ENCODE measurements at places on chromosomes 12 and 14.
A peak's percentile ranks its signal among the peaks of the same experiment; 100 is the strongest.

DNA sequence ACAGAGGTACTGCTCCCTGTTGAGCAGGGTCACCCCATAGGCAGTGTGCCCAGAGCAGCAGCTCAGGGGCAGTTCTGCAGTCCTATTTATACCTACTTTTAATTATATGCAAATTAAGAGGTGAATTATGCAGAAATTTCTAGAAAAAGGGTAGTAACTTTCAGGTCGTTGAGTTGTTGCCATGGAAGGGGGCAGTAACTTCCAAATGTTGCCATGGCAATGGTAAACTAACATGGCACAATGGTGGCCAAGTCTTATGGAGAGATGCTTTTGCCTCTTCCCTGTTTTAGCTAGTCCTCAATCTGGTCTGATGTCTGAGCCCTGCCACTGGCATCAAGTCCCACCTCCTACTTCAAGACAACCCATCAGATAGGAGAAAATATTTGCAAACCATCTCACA, 30.4 kb upstream of the P2RX7 start:
- no peak for DNase-seq

DNA sequence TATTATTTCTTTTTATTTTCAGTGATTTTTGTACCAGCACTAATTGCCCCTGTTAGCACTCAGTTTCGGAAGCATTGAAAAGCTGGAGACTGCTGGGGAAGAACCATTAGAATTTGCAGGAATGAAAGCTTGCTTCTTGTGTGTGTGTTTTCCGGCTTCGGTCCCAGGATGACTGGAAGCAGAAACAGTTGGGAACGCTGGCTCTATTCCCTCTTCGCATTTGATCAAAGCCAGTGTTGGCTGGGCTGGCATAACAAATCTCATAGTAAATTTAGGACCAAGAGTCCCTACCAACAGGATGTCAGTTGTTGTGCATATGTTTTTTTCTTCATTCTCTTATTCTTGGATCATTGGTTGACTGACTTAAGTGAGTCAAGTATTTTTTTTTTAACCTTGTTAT, 53.6 kb upstream of the TRAF3 start:
- no peak for DNase-seq

DNA sequence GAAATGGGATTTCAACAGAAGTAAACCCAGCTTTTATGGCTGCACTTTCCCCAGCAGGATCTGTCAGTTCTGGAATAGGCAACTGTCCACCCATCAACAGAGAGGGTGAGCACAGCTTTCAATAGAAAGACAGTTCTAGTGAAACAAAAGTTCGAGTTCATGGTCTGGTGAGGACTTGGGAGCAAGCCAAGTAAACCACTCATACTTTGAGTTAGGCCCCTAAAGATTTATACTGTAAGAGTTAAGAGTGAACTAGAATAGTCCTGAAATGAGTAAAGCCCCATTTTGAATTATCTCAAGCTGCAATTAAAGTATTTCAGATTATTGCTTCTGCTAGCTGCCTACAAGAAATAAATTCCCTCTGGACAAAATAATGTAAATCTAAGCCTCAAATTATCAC, 82.6 kb downstream of the METTL25 start:
- DNase-seq: no peak

DNA sequence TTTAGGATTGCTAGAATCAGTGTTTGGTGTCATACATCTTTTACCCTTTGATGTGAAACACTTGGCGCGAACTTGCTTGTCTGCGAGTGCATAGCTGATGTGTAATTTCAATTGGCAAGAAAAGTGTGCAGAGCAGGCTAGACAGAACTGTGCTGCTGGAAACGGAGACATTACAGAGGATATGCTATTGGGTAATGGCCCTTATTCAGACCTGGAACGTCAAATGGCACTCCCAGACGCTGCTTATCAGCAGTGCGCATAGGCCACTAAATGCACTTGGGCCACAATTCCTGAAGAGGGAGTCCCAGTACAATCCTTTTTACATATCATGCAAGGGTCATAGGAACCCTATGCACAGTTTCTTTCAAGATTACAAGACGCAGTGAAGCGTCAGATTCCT, 15.7 kb upstream of the SLC10A1 start:
- no peak for DNase-seq

- no peak for DNase-seq
These were observed 43.0 kb downstream of the NCOR2 start for GRCh38 chr12:124524231-124524925.

DNA sequence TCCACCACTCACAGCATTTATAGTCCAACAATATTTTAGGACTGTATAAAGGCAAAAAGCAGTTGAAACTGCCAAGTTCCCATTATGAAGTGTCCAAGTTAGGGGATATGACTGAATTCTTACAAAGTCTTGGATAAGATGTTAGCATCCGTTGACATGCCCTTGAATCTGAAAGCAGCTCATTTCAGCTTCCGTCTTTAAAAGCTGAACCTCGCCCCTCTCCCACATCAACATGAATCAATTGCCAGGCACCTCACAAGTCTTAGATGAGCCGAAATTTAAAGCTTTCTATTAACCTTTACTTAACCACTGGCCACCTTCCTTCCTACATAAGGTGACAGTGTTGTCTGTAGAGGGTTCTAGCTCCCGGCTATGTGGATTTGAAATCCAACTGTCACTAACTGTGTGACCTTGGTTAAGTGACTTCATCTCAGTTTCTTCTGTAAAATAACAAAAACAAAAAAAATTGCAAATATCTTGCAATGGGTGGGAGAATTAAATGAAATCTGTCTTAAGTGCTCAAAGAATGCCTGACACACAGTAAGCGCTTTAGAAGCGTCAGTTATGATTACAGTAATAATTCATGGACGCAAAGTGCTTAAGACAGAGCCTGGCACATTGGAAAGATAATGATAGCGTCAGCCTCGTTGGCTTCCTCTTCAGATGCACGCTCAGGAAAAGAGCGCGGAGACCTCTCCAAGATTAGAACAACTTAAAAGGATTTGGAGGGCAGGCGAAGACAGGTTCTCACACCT, 1.2 kb downstream of the PPP1CC start:
- DNase-seq: no peak

GRCh38 chr12:106487664-106488063, 95.1 kb upstream of the RFX4 start:
- no peak for DNase-seq

DNA sequence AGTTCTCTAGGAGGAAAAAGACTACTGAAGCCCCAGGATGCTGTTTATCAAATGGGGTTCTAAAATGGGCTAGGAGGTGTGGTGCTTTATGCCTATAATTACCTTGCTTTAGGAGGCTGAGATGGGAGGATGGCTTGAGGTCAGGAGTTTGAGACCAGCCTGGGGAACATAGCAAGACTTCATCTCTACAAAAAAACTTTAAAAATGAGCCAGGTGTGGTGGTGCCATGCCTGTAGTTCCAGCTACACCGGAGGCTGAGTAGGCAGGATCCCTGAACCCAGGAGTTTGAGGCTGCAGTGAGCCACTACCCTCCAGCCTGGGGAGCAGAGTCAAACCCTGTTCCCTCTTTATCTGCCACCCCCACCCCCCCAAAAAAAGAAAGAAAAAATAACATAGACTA, 23.3 kb upstream of the SLC2A3 start:
- no peak for DNase-seq

GRCh38 chr12:57262126-57262822, 11.3 kb upstream of the STAC3 start:
- DNase-seq: no peak

- DNase-seq: no peak
These were observed 404.9 kb downstream of the FLRT2 start for GRCh38 chr14:85934886-85935254.

GRCh38 chr12:48454667-48455066, 17.7 kb upstream of the ANP32D start:
- DNase-seq: no peak

- DNase-seq: no peak
These were observed 18.9 kb upstream of the GPR132 start for GRCh38 chr14:105083926-105084685.

DNA sequence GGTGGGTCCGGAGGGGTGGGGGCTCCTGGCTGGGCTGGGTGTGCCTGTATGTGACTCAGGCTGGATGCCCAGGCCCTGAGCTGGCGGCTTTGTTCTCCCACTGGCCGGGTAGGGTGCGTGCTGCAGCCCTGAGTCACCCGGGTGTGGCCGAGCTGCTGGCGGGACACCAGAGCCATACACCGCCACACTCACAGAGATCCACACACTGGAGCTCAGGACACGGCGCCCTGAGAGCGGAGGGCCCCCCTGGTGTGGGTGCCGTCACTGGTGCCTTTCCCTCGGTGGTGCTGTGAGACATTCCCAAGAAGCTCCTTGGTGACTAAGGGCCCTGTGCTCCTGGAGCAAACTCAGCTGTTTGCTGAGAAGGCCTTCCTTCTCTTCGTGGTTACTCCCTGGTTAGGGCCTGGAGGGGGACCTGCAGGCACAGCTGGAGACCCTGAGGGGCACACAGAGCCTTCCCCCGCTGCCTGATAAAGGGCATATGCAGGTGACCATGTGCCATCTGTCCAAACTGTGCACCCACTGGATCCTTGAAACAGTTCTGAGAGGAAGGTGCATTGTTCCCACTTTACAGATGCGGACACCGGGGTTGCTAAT, 44.3 kb downstream of the KRT80 start:
- DNase-seq: peak; percentile 93

DNA sequence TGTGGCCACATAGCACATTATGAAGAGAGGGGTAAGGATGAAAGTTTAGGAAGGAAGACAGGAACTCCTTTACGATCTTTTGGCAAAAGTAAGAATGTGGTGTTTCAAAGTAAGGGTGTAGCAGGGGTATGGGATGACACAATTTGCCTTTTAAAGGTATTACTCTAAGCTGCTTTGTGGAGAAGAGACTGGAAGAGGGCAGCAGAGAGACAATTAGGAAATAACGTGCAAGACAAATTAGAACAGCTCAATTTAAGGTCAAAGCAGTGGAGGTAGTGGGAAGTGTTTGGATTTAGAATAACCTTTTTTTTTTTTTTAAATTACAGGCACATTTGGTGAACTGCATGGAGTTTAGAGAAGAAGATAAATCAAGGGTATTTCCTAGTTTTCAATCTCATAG, 342.6 kb downstream of the NOVA1 start:
- DNase-seq: no peak

- DNase-seq: no peak
These were observed 27.7 kb upstream of the JDP2 start for GRCh38 chr14:75399843-75400775.

DNA sequence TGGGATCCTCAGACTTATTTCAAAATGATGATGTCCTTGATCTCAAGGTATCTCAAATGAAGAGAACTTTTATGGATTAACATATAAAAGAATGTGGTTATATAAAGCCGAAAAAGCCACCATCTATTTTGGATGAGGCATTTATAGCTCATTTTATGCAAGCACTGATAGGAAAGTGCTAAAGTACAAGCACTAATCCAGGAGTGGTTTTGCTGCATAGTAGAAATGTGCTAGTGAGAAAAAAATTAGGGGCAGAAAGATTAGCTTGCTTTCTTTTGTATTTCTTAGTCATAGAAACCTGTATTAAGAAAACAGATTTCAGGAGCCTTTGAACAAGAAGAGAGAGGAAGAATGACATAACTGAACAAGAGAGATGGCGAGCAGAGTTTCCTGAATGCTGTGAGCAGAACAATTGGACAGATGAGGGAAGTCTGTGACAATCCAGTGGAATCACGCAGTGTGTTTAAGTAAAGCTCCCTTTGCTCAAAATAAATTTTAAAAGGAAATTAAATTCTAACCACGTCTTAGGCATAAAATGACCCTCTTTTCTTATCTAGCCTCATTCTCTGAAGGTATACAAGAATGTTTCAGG, 238.2 kb upstream of the NOVA1 start:
- DNase-seq: no peak

- DNase-seq: no peak
These were observed 57.5 kb downstream of the FRS2 start for GRCh38 chr12:69527506-69528272.

DNA sequence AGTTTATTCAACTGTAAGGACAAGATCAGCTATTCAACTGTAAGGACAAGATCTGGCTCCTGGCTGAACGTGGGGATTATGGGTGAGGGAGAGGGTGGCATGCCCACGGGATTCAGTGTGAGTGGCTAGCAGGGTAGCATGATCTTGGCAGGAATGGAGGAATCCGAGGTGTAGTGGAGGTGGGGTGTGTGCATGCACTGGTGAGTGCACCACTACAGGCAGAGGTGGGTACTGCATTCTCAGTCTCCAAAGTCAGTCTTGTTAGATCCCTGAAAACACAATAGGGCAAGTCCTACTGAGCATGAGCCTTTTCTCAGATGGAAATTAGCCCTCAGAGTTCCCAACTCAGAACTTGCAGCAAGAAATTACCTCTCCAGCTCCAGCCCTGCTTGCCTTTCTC, 32.2 kb upstream of the DCD start:
- DNase-seq: no peak

DNA sequence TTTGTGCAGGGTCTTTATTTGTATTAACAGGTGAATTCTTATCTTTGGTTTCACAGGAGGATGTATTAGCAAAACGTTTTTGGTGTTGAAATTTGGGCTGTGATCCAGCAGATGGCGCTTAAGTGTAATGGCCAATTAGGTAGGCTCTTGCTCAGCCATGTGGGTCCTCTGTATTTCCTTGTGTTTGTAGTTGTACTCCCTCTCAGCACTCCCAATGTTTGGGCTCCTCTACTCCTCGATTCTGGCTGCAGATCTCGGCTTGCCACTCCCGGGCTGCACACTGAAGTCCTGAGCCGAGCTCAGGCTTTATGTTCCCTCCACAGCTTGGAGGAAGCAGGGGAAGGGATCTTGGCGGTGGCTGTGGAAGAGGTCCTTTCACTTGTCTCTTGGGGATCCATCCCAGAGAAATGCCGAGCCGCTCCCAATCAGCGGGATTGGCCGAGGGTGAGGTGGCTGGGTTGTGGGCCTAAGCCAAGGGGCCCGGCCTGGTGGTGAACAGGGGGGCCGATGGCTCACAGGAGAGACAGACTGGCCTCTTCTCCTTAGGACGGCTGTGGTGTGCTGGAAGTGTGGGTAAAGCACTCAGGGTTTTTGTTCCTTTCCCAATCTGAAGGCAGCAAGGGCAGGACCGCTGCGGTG, 133.7 kb downstream of the AEBP2 start:
- no peak for DNase-seq

DNA sequence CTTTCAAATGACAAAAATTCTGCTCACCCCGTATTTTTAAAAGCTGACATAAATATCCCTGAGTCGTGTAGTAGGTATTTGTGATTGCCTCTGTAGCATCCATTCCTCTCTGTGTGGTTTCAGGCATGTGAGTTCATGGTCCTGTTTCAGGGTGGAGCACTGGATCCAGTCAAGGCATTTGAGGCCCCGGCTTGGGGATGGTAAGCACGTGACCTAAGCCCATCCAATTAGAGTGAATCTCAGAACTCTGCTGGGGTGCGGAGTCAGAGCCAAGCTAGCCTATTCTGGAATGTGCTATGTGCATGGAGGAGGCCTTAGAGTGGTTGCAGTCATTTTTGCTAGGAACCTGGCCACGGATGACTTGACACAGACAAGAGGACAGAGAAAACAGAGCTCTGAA, 4.3 kb upstream of the CSRP2 start:
- DNase-seq: no peak

- DNase-seq: no peak
These were observed 78.6 kb upstream of the PLEKHG7 start for GRCh38 chr12:92624236-92624635.

DNA sequence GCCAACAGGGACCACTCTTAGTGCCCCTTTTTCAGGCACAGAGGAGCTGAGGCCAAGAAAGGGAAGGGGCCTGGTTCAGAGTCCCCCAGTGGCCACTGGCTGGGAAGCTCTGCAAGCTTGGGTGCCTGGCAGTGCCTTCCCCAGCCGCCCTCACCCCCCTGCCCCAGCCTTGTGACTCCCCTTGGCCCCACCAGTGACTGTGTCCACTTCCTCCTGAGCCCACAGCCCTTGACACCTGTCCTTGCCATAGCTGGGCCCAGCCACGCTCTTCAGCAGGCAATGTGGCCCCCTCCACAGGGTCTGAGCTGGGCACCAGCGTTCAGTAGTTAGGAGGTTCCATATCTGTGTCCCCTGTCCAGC, 19.0 kb upstream of the C14orf180 start:
- DNase-seq: no peak
